Stimulated activated naive CD4-positive, alpha-beta T cell (primary cell): ENCODE measurements at places on chromosomes 4 and X.

DNA sequence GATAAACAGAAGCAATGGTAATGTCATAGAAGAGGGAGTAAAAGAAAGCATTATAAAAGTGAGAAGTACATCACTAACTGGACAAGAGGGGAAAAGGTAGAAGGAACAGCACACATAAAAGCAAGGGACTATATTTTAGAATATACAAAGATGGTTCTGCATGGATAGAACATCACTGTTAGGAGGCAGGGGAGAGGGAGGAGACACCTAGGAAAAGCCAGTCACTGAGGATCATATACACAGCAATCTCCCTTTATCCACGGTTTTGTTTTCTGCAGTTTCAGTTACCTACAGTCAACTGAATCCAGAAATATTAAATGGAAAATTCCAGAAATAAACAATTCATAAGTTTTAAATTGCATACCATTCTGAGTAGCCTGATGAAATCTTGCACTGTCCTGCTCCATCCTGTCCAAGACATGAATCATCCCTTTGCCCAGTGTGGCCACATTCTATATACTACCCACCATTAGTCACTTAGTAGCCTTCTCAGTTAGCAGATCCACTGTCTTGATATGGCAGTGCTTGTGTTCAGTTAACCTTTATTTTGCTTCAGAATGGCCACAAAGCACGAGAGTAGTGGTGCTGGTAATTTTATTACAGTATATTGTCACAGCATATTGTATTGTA lies 74.2 kb downstream of the PPA2 start:
- no peak for DNase-seq

GRCh38 chr4:157043131-157043530 lies 32.8 kb upstream of the GLRB start:
- no peak for DNase-seq

GRCh38 chrX:139967300-139967699 lies 2.0 kb upstream of the CXorf66 start:
- DNase-seq: no peak

- no peak for DNase-seq
These were observed 48.3 kb upstream of the MND1 start for GRCh38 chr4:153296040-153296823.

- DNase-seq: no peak
These were observed 349.1 kb downstream of the ANK2 start for GRCh38 chr4:113398441-113399143.

GRCh38 chrX:122046226-122046625 lies 998.8 kb downstream of the GLUD2 start:
- DNase-seq: no peak

GRCh38 chr4:137558951-137559350 lies 26.7 kb upstream of the PCDH18 start:
- DNase-seq: no peak

DNA sequence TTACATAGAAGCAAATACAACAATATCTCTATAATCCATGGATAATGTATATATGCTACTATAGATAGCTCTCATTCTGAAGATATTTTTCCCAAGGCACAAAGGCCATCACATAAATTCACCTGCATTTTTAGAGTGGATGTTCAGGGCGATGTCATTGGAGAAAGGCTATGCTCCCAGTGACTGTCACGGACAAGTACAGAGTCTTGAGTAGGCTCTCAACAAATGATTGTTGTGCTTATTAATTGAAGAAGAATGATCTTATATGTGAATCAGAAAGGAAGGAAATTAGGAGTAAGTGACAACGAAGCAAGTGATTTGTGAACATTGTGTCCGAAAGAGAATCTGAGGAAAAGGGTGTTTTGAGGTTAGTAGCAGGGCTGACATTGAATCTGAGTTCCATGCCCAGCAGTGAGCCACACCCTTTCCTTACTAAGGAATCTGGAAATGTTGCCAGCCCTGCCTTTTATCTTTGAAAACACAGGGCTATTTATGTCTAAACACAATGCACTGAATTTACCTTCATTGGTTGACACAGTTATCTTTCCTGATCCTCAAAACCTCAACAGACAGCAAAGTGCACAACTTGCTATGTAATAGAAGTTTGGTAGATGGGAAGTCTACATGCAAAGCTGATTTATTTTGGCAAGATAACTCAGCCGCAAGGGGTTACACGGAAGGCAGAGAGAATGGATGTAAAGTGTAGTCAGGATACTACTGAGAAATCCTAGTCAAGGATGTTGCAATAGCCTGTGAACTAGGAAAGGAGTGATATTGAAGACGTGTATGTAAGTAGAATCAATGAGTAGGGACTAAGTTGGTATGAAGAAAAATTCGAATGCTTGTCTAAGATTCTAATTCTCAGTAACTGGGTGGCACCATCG lies 50.4 kb downstream of the SORBS2 start:
- no peak for DNase-seq

- DNase-seq: no peak
These were observed 72.8 kb upstream of the NEIL3 start for GRCh38 chr4:177236886-177237285.

DNA sequence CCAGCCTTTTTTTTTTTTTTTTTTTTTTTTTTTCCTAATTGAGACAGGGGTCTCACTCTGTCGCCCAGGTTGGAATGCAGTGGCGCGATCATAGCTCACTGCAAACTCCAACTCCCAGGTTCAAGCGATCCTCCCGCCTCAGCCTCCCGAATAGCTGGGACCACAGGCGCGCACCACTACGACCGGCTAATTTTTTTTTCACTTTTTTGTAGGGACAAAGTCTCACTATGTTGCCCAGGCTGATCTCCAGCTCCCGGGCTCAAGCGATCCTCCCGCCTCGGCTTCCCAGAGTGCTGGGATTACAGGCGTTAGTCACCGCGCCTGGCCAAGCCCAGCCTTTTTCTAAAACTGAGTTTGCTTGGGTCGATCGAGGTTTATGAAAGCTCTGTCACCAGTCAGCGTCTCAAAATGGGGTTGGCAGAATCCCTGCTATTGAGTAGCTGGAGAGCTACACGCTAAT lies 1.3 kb upstream of the OTUD5 start:
- DNase-seq: peak; percentile 28

DNA sequence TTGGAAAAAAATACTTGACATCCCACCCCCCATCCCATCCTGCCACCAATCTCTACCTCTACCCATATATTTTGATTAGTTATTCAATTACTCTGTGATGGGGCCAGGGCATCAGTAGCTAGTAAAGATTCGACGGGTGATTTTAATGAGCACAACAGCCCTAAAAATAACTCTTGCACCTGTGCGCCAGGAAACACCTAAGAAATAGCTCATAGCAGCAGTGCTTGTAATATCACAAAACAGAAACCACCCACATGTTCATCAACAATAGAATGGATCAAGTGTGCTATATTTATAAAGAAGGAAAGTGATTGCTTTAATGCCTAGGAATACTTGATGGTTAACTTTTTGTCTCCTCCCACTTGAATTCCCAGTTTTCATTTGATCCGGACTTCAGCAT lies 225.6 kb upstream of the LCORL start:
- DNase-seq: no peak

- no peak for DNase-seq
These were observed 878.3 kb downstream of the FSTL5 start for GRCh38 chr4:161285461-161285860.

DNA sequence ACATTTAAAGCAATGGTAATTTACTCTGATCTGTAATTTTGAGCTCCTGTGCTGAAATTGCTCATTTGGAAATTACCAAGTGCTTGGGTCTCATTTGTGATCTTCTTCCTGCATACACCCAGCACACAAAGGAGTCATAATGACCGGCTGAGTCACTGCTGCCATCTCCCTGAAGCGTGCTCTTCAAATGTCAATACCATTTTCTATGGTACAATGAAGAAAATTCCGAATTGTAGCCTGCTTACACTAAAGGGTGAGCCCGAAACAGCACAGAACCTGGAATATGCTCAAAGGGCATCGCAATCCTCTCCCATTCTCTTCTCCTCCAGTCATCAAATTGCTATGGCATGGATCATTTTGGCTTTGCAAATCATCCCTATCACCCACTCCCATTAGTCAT lies 140.5 kb downstream of the GRIA3 start:
- no peak for DNase-seq

GRCh38 chr4:33386764-33387163 lies 2666.6 kb downstream of the PCDH7 start:
- DNase-seq: no peak

GRCh38 chrX:19030805-19031204 lies 46.9 kb upstream of the PHKA2 start:
- no peak for DNase-seq

- no peak for DNase-seq
These were observed 28.7 kb downstream of the AP1S2 start for GRCh38 chrX:15825936-15826335.

DNA sequence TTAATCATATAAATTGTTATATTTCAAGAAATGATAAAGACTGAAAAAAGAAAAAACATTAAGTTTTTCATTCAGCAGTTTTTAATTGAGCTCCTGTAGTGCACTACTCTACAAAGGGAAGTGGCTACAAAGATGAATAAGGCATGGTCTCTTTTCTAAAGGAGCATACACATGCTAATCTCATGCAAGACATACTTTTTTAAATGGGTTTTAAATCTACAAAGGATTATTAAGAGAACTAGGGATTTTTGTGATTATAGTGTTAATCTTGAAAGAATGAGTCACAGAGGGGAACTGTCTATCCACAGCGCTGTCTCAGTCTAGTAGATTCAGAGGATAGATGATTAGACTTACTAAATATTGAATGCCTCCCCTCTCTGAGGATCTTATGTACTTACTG lies 1722.2 kb downstream of the RPA4 start:
- DNase-seq: no peak

DNA sequence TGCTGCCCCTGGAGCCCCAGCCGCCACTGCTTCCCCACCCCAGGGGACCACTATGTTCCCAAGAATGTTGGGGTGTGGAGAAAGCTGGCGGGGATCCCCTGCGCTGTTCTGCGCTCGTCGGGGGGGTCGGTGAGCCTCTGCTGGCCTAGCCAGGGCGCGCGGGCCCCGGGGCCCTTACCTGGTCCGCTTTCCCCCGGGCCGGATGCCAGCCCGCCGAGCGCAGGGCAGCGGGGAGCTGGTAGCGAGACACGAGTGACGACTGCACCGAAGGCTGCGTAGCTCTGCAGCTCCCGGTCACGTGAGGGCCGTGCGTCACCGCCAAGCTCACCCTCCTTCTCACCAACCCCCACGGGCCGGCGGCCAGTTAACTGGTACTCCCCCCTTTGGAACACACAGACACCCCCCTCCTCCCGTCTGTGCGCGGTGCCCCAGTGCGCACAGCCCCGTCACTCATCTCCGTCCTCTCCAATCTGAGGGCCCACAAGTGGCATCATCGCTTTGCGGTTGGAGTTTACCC lies at the start of gene BEX1:
TSS of gene BEX1 (minus strand) at position 254 of the 517 bp plus-strand sequence. CDS start 897 bp downstream, outside the sequence.
- no peak for DNase-seq
